Adrenal gland (tissue), 19 donors: ENCODE measurements at places on chromosomes 11 and 22. TPM values are rescaled to one million over a fixed set of nuclear protein-coding genes. Genes with fewer than 3 reads are reported as not detected.

The SLC22A8 gene
- not detected for total RNA-seq

The MALAT1 gene
- total RNA-seq, result 12,760 TPM

The MMP27 gene
- not detected for total RNA-seq

DNA sequence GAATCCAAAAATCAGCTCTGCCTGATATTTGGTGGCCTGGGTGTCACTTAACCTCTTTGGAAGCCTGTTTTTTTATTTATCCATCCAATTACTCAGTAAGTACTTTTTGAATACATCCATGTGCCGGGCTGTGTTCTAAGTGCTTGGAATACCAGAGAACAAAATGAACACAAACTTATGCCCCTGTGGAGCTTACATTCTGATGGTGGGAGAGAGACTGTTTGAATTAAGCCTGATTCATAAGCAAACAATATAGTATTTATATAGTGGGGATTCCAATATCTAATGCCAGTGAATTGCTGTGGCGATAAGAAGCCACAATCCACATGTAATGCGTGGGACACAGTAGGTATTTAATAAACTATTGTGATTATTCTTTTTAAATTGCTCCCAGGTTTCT lies 19.4 kb downstream of the KCNJ5 start:
- peaks cover 43% of the 10 kb centered on the region for H3K4me1 ChIP-seq
- DNase-seq, result no peak
- no peaks in the 10 kb centered on the region for H3K27me3 ChIP-seq
- no peak overlapping the region for H3K27ac ChIP-seq
- no peak overlapping the region for H3K4me3 ChIP-seq

GRCh38 chr11:95483339-95483738 lies 252.3 kb upstream of the SESN3 start:
- H3K4me3 ChIP-seq, result no peak overlapping the region
- no peaks in the 10 kb centered on the region for H3K36me3 ChIP-seq
- no peak for DNase-seq
- H3K4me1 ChIP-seq, result no peaks in the 10 kb centered on the region
- no peak overlapping the region for H3K27ac ChIP-seq
- H3K27me3 ChIP-seq, result peaks cover under 1% of the 10 kb centered on the region

DNA sequence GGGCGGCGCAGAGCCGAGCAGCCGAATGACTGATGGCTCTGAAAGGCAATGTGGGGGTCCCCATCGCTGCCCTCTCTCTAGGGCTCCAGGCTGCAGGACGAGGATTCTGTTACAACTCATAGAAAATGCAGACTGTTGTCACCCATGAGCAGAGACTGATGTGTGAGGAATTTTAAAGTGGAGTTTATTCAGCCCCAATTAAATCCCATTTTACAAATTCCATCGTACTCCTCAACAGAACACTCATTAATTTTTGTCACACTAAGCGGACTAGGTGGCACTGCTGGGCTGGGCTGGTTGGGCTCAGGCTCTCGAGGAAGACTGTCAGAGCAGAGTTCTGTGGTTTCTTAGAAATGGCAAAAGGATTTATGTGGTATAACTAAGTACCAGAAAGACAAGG lies 102.6 kb upstream of the SPON1 start:
- H3K36me3 ChIP-seq, result no peaks in the 10 kb centered on the region
- DNase-seq, result no peak
- no peaks in the 10 kb centered on the region for H3K27me3 ChIP-seq
- H3K27ac ChIP-seq, result no peak overlapping the region
- no peaks in the 10 kb centered on the region for H3K4me1 ChIP-seq

The CARD16 gene
- 3.3 TPM for total RNA-seq

The TRIM51 gene
- total RNA-seq, result not detected

The LSP1 gene
- total RNA-seq, result 158 TPM

DNA sequence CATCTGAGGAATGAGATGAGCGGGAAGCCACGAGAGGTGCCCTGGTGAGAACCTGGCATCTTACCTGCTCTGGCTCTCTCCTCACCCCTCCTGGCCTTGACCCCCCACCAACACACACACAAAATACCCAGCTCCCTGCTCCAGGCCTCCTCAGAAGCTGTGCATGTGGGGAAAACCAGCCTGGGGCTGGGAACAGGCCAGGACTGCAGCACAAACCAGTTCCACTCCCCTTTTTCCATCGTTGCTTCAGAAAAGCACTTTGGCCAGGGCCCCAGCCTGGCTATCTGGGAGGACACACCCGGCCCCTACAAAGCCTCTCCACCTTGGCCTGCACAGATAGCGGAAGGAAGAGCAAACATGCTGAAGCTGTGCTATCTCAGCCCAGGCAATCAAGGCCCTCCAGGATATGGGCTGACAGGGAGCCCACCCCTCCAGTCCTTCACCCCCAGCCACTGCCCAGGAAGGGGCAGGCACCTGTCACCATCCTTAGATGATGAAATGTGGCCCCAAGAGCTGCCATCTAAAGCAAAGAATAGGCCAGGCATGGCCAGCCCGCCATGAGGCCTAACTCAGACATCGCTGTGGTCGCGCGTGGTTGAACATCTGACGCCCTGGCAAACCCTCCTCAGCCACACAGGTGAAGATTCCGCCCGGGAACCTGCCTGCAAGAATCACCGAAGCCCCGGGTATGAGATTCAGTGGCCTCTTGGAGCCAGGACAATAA lies 35.4 kb downstream of the PISD start:
- H3K36me3 ChIP-seq, result no peaks in the 10 kb centered on the region
- peak overlapping the region; percentile 90 for H3K27ac ChIP-seq
- H3K4me3 ChIP-seq, result no peak overlapping the region
- no peaks in the 10 kb centered on the region for H3K27me3 ChIP-seq
- peak; percentile 70 for DNase-seq

- no peaks in the 10 kb centered on the region for H3K36me3 ChIP-seq
- DNase-seq, result peak; percentile 22
- H3K4me1 ChIP-seq, result no peaks in the 10 kb centered on the region
- no peak overlapping the region for H3K4me3 ChIP-seq
Observed at GRCh38 chr22:19880786-19881569, 26.3 kb upstream of the GNB1L start.

The RAB36 gene
- total RNA-seq, result 6.3 TPM
